ENCODE measurements at places on chromosomes 2 and 18.

- DNase-seq = no peak
These were observed 15.4 kb downstream of the NCKAP5 start for GRCh38 chr2:133552821-133553220.

GRCh38 chr2:155913356-155913755 is 419.2 kb downstream of the NR4A2 start:
- no peak for DNase-seq

GRCh38 chr18:51191128-51191717 is 6.3 kb downstream of the MEX3C start:
- no peak for DNase-seq

GRCh38 chr2:42047488-42048298 is at the start of gene PKDCC:
PKDCC (plus strand) TSS chr2:42048021; CDS start chr2:42048200, 179 bp downstream.
- peak; percentile 62 for DNase-seq

- no peak for DNase-seq
These were observed 57.0 kb downstream of the ZNF407 start for GRCh38 chr18:74654638-74655037.

DNA sequence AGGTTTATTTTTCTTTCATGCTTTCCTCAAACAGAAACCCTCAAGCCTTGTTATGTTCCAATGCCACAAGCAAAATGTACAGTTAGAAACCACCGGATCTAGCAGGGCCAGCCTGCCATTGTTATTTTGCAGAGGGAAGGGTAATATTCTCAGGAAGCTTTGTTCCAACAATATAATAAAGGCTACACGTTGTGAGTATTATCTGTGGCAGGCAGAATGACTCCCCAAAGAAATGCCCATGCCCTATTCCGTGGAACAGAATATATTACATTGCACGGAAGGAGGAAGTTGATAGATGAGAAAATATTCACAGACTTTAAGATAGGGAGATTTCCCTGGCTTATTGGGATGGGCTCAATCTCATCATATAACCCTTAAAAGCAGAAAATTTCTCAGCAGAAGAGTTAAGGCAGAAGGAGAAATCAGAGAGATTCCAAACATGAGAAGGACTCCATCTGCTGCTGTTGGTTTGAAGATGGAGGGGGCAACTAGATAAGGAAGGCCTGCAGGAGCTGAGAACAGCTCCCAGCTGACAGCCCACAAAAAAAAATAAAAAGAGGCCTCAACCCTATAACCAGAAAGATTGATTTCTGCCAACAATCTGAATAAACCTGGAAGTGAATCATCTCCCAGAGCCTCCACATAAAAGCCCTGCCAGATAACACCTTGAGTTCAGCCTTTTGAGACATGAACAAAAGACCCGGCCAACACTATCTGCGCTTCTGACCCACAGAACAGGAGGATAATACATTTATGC is 466.6 kb downstream of the LPIN1 start:
- no peak for DNase-seq

All from forelimb muscle (tissue), 1 donor.